ENCODE measurements at places on chromosomes 16 and 17.

GRCh38 chr16:57838161-57838560 is 35.9 kb upstream of the KIFC3 start:
- DNase-seq, result no peak

DNA sequence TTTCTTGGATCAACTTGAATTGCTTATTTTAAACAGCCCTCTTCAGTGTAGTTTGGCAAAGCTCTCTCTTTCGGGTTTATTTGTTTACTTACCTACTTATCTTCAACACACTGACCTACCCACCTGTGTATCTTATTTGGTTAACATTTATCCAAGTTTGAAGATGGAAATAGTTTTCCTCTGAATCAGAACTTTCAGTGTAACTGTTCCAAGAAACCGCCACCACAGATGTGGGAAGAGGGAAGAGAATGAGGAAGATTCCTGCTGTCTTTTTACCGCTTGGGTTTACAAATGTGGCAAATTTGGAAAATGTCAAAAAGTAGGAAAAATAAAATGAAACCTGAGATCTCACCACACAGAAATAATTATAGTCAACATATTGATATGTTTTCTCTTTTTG is 115.8 kb downstream of the MSI2 start:
- peak; percentile 35 for DNase-seq

DNA sequence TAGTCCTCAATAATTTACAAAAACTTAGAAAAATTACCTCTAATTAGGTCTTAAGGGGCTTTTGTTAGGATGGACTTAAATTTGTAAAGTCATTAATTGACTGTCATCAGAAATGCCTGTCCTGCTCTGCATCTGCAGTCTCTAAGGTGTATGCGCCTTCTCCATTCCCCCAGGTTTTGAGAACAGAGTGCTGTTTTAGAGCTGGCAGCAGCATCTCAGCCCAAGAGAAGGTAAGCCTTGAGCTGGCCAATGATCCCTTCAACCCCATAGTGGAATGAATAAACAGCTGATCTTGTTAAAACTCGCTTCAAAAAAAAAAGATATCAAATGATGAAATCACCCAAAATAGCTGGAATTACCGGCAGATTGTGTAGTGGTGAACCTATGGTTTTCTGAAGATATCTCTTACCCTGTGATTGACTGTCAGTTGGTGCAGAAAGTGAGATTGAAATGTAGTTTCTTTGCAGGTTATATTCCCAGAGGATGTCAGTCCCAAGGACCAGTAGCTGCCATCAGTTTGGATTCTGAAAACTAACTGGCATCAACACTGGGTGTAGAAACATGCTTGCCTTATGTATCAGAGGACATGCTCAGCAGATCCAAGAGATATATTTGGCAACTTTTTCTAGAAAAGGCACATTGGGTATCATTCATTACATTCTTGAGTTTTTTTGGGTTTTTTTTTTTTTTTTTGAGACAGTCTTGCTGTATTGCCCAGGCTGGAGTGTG is 25.7 kb downstream of the TRPV2 start:
- DNase-seq, result no peak

- no peak for DNase-seq
These were observed 922 bp downstream of the FBXL19 start for GRCh38 chr16:30924076-30924912.

DNA sequence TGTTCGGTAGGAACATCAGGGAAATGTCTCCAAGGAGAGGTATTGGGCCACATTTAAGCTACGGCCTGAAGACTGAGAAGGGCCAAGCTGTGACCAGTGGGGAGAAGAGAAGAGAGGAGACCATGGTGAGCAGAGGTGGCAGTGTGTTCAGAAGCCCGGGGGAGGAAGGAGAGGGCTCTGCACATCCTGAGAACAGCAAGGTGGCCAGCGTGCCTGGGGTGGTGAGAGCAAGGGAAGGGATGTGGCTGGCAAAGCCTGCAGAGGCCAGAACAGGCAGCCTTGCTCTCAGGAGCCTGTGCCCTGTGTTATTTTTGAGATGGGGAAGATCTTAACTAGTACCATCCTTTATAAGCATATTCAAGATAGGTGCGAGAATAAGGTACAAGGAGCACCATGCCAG is 933.5 kb upstream of the EEF2KMT start:
- DNase-seq, result no peak

- DNase-seq, result peak; percentile 51
These were observed 4.4 kb upstream of the VAC14 start for GRCh38 chr16:70805380-70805779.

Data from fibroblast of mammary gland (primary cell).